H54 (cell line): ENCODE measurements at places on chromosomes 1 and 21.

DNA sequence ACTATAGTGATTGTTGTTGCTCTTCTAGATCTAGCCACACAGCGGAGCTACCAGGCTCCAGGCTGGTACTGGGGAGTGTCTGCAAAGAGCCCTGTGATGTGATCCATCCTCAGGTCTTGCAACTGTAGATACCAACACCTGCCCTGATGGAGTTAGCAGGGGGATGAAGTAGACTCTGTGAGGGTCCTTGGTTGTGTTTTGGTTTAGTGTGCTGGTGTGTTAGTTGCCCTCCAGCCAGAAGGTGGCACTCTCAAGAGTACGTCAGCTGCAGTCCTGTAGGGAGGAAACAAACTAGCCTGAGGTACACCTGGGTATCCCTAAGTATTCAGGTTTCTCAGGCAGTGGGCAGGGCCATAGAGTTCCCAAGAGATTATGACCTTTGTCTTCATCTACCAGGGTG is 81.2 kb upstream of the TMPRSS2 start:
- DNase-seq, result no peak

GRCh38 chr1:147046189-147046862 is 108.2 kb downstream of the NBPF12 start:
- DNase-seq, result no peak

- no peak for DNase-seq
Measured at GRCh38 chr1:185367218-185367617, 50.2 kb upstream of the IVNS1ABP start.

DNA sequence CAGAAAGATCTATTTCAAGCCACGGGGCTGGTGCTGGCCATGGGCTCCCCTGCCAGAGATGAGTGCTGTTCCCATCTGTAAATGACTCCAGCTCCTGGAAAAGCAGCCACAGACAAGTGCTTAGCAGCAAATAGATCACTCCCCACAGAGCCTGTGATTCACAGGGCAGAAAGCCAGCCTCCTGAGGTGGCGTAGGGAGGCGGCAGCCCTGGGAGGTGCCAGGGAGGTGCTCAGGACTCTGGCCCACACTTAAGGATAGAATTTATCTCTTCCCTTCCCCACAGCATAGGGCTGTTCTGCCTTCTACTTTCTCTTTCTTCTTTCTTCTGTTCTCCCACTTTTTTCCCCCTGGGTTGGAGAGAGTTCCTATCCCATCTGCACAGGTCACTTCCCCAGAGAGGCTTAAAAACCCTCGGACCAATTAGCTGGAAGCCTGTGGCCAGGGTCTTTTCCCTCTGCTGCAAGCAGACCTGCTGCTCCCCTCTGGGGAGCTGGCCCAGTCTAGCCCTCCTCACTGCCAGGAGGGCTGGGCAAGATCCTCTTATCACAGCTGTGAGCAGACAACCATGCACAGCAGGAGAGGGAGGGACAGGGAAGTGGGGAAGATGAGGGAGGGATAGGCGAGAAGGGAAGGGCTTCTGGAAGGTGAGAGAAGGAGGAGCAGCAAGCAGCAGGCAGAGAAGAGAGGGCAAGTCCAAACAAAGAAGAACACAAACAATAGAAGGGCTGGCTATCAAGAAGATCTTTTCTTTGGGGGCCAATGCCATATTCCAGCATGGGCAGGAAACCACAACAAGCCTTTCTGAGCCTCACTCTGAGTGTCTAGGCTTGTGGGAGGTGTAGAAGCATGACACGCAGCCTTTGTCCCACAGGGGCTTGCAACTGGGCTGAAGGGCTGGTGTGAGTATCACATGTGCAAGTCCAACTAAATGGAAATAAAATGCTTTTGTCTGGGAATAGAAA is 41.0 kb downstream of the KCND3 start:
- DNase-seq, result peak; percentile 54

DNA sequence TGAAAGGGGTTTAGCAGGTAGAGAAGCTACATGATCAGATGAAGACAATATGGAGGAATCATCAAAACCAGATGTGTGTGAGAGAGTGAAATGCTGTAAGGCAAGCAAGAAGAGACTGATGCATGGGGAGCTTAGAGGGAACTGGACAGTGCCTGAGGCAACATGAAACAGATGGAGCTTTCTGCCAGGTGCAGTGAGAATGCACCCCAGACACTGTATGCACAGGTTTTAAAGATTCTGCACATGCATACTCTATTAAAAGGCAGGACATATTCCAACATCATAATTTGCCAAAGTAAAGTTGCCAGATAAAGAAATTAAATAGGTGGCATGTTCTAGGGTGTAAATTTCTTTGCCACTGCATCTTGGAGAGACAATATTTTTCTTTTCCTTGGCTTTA is 200.1 kb downstream of the AMY1C start:
- no peak for DNase-seq

DNA sequence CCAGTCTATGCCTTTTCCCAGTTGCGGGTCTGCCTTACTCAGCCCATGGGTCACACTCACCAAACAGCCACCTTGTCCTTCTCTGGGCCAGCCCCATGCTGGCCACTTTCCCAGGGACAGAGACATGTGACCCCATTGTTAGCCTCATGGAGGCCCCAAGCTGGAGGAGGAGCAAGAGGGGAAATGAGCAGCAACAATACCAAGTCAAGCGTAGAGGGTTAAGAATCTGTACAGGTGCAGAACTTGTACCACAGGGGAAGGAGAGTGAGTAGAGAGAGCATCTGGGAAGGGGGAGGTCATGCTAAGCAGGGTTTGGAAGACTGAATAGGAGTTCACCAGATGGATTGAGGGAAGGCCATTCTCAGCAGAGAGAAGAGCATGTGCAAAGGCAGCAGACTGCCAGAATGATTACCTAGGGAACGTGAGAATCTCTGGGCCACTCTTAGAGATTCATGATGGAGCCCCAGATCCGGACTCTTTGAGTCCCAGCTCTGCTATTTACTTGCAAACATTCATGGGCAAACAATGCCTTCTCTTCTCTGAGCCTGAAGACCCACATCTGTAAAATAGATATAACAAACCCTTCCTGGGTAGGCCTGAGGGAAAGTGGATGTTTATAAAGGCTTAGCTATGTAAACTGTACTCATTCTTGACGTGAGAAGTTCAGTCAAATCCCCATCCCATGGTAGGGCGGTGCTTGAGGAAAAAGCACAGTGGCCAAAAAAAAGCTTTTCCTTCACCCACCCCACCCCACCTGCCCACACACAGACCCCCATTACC is 2.8 kb upstream of the SLC2A1 start:
- DNase-seq, result no peak

DNA sequence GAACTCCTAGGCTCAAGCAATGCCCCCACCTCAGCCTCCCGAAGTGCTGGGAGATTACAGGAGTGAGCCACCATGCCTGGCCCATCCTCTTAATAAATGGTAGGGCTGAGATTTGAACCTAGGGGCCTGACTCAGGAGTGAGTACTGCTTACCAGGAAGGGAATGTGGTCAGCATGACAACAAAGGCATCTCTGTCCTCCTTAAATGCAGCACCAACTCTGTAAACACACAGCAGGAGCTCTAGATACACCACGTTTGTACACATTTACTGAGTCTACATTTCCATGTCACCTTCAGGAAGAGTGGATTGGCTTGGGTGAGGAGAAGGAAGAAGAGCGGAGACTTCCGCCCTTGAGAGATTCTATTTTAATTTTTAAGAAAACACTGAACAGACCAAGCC is 38.5 kb downstream of the HIVEP3 start:
- peak; percentile 45 for DNase-seq

DNA sequence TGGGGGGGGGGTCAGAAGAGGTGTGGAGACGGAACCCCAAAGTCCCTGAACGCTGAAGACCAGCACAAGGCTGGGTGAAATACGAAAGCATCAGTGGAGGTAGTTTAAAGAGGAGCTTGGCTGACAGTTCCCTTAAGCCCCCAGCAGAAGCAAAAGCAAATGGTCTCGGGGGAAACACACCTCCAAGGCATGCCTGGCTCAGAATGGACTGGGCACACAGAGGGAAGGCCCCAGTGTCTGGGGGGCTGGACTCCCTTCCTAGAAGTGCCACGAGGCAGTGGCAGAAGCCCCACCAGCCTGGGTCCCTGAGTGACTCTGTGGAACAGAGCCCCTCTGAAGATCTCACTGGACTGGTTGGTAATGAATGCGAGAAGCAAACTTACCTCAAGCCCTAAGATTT is 43.9 kb downstream of the UBE2G2 start:
- DNase-seq, result no peak

GRCh38 chr1:24415910-24416665 is 486 bp downstream of the NIPAL3 start:
- DNase-seq, result no peak

DNA sequence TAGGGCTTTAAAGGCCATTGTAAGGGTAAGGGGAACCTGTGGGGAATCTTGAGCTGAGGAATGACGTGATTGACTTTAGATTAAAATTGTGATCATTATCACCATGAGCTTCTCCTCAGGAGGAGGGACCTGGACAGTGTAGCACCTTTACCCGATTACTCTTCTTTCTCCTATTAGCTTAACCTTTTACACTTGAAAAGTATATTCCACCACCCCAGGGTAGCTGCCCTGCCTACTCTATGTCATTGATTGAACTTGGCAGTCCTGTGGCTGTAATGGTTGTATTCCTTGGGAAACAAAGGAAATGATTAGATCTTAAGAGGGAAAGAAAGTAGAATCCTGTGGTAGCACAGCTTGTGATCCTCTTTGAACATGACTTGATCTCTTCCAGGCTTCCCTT is 47.7 kb downstream of the CACHD1 start:
- no peak for DNase-seq

DNA sequence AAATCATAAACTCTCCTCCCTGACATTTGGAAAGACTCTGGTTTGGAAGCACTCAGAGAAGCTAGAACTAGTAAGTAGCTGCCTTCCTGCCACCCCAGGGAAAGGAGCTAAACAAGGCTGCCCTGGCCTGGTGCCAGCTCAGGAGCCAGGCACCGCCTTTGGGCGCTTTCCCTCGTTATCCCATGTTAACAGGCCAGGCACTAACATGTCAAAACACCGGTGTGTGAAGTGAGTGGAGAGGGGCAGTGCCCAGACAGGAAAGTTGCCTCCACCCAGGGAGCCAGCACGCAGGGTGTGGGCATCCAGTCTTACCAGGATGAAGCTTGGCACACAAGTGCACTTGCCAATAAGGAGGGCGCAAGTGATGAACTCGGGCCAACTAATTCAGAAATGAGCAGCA is 346.8 kb downstream of the RRAGC start:
- DNase-seq, result no peak

DNA sequence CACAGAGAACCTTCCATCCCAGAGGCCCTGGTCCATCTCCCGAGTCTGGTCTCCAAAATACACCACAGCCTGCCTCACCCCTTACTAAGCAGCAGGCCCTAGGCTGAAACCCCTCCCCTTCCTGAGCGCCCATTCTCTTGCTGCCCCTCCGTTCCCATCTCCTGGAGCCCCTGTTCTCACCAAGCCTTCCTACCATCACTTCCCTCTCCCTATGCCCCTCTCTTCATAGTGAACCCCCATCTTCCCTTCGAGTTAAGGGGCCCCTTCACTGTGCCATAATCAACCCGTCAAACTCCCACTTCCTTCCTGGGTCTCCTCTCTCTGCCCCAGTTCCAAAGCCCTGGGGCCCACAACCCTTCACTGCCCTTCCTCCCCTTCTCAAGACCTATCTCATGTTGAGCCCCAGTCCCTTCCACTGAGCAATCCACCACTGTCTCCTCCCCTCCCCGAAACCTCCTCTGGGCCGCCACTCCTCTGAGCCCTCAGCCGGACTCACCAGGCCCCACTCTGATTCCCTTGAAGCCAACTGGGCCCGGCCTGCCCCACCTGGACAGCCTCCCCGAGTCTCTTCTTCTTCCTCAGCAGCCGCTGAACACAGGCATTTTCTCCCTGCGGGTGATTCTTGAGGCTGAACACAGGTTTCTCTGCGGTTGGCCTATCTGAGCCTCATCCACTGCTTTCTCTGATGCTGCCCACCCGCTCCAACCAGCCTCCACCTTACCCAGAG is 42.2 kb upstream of the WASF2 start:
- no peak for DNase-seq

- no peak for DNase-seq
Measured at GRCh38 chr1:150575518-150576366, 3.7 kb downstream of the MCL1 start.

DNA sequence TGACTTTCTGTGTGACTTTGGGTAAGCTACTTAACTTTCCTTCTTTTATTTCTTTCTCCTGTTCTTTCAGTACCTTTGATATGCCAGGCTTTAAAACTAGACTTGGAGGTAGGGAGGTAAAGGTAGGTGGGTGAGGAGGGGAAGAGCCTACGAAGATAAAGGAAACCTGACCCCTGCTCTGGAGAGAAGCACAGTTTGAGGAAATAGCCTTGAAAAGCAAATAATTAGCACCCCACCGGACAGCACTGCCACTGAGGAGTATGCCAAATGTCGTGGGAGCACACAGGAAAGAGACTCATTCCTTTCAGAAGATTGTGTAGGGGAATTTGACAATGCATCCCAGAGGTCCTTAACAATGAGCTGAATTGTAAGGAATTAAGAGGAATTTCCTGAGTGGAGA is 65.2 kb upstream of the SPAG17 start:
- no peak for DNase-seq

DNA sequence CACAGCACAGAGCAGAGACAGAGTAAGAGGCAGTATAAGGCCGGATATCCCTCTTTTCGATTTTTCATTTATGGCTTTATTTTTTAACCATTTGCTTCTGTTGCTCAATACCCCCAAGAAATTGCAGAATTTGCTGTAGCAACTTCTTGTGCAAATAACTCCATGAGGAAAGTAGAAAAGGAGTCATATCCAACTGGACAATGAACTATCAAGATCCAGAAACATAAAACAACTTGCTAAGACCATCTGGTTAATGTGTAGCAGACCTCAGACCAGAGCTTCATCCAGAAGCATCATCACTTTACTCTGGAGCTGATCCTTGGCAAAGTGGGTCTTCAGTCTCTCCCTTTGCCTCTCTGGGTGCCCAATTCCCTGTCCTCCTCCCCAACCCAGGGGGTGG is 45.9 kb downstream of the ZNF697 start:
- no peak for DNase-seq

GRCh38 chr1:172138634-172139033 is 281.9 kb upstream of the C1orf105 start:
- DNase-seq, result no peak

- DNase-seq, result no peak
Measured at GRCh38 chr1:20560966-20561365, 8.6 kb downstream of the FAM43B start.

GRCh38 chr21:25925064-25925800 is 190.5 kb downstream of the GABPA start:
- DNase-seq, result no peak

DNA sequence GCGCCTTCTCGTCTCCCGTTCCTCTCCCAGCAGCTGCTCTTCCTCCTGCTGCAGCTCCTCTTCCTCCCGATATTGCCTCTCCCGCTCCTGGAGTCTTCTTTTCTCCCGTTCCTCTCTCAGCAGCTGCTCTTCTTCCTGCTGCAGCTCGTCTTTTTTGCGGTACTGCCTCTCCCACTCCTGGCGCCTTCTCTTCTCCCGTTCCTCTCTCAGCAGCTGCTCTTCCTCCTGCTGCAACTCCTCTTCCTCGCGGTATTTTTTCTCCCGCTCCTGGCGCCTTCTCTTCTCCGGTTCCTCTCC is 5.3 kb downstream of the TCHH start:
- no peak for DNase-seq

DNA sequence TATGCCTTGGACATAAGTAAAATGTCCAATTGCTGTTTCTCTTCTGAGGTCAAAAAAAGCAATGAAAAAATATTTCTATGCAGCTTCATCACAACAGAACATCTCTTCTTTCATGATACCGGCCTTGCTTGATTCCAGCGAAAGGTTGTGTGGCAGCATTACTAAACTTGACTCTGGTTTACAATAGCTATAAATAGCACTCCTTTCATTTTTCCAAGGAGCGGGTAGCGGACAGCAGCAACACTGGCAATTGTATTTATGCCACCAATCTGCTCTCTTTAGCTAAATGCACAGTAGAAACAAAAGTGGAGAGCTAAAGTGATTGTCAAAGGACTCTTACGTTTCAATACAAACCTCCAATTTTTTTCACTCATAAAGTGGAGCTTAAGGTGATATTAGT is 7.5 kb upstream of the DAB1 start:
- no peak for DNase-seq
